ENCODE measurements at places on chromosomes 6 and 20.
A peak's percentile ranks its signal among the peaks of the same experiment; 100 is the strongest.

DNA sequence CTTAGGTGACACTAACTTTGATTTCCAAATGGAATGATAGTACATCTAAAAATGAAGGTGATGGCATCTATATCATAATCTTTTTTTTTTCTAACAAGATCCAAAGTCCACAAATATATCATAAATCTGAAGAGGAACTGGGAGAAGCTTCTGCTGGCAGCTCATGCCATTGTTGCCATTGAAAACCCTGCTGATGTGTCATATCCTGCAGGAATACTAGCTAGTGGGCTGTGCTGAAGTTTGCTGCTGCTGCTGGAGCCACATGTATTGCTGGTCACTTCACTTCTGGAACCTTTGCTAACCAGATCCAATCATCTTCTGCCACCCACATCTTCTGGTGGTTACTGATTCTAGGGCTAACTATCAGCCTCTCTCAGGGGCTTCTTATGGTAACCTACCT is 27.4 kb upstream of the KHDC1 start:
- DNase-seq: no peak

DNA sequence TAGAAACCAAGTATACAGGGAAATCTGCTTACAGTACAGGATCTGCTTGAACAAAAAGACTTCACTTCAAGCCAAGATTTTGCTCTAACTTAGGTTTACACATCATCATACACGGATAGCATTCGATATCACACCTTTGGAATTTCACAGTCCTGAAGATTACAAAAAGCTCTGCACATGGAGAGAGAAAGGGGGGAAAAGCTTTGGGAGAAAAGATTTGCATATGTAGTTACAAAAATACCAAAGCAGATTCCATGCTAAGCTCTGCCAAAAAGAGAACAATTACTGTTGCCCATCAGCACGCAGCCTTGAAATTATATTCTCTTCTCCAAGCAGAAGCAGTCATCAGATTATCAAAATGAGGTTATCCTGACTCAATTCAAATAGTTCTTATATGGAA is 62.0 kb downstream of the HIVEP2 start:
- DNase-seq: no peak

- no peak for DNase-seq
These were observed 27.5 kb upstream of the AFDN start for GRCh38 chr6:167799033-167799821.

DNA sequence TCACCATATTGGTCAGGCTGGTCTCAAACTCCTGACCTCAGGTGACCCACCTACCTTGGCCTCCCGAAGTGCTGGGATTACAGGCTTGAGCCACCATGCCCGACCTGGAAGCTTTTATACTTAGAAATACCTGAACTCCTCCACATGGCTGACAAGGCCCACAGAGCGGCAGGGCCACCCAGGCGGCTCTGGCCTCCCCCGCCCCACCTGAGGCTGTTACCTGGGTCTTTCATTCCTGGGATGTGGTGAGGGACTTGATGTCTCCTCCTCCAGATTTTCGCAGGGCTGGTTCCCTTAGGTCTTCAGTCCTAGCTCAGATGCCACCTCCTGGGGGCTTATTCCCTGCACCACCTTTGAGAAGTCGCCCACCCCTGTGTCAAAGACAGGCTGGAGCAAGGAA is 152.1 kb downstream of the LY86 start:
- DNase-seq: no peak

DNA sequence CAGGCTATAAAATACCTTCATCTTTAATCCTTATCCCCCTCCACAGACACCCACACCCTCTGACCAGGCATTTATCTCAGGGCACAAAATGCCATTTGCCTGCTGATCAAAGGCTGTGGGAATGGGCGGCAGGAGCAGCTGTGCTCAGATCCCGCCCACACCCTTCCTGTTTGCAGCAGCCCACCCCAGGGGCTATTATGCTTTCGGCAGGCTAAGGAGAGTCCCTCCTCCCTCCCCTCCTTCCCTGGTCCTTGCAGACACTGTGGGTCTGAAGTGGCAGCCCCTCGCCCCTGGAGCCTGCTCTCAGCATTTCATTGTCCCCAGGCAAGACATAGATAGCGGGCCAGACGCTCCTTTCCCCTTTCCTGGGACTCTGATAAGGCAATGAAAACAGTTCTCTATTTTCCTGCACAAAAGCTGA is 220.8 kb upstream of the HEY2 start:
- DNase-seq: no peak

- DNase-seq: no peak
These were observed 71.9 kb downstream of the FGD2 start for GRCh38 chr6:37077191-37077904.

GRCh38 chr20:55271371-55271770 is 733.9 kb downstream of the CBLN4 start:
- no peak for DNase-seq

- no peak for DNase-seq
These were observed 273.3 kb upstream of the IRAK1BP1 start for GRCh38 chr6:78593898-78594667.

DNA sequence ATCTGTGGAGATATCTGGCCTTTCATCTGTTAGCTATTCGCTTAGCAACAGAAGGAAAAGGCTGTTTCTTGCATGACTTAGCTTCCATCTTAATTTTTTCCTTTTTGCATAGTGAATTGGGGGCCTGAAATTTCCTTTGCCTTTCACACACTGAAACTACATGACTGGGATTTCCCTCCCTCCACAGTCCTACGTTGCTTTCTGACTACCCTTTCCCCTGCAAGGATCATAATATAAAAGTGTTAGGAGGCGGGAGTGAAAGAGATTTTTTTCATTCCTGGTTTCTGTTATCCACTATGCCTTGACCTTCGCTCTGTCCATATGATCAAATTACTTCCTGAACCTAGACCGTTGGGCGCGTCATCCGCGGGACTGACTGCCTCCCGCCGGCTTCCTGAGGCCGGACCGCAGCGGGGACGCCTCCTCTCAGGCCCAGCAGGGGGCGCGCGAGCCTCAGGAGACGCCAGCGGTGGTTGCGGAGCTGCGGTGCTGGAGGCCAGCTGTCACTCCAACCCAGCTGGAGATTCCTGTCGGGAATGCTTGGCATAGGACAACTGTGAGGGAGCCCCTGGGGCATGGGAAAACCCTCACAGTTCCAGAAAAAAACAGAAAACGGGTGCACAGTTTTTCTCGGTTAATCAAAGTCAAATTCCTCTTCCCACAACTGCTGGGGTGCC is 55.6 kb downstream of the MEP1A start:
- DNase-seq: peak; percentile 48

GRCh38 chr6:86723729-86724128 is 213.6 kb upstream of the HTR1E start:
- DNase-seq: no peak

GRCh38 chr6:132479131-132479530 is 33.8 kb downstream of the STX7 start:
- no peak for DNase-seq

- no peak for DNase-seq
These were observed 412.6 kb upstream of the PLCB4 start for GRCh38 chr20:8656335-8656734.

- DNase-seq: no peak
These were observed 505.4 kb downstream of the CD83 start for GRCh38 chr6:14622909-14623505.

DNA sequence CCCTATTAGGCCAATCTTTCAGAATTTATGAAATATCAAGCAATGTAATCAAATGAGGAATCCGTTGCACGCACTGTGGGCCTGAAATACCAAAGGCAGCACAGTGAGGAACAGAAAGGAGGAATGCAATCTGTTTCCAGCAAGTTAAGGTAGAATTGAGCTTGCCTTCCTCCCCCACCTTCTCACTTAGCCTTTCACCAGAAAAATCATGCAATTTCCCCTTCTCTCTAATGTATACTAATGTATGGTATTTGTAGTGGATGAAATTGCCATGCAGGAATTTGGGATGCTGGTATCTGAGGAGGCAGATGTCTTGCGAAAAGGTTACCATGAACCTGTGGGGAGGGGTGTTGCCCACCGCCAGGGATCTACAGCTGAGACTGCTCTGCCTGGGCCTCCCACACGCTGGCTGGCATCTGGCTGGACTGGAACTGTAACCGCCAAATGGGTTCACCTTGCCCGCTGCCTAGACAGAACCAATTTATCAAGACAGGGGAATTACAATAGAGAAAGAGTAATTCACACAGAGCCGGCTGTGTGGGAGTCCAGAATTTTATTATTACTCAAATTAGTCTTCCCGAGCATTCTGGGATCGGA is 222.4 kb upstream of the MYLIP start:
- no peak for DNase-seq

DNA sequence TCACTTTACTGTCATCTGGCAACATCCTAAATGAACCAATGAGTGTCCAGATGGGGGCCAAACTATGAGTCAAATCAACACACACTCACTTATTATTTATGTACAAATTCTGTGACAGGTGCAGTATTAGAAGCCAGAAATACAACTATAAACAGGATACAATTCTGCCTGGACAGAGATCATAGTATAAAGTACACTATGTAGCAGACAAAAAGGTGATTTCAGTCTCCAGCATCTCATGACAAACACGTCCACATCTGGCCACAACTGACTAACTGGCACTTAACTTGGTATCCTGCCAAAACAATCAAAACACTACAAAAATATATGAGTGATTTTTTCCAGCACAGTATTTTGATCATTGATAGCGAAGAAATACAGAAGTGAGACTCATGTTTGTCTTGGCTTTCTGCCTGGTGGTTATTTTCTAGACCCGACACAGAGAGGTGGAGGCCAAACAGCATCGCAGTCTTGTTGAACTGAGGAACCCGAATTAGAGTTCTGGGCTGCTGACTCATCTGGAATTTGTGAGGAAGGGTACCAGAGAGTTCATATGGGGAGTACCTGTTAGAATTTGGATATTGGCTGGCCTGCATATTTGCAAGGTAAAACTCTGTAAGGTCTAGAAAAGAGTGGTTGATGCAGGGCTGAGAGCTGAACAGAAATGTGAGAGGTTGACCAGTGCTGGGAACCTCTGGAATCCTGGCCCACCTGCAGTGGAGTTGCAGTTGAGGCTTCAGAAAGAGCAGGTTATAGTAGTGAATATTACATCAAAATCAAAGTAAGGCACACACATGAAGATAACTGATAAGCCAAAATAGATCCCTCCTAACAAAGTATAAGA is 475.2 kb downstream of the PTPRT start:
- DNase-seq: no peak

- DNase-seq: no peak
These were observed 326.7 kb downstream of the SYNE1 start for GRCh38 chr6:152310371-152310954.

DNA sequence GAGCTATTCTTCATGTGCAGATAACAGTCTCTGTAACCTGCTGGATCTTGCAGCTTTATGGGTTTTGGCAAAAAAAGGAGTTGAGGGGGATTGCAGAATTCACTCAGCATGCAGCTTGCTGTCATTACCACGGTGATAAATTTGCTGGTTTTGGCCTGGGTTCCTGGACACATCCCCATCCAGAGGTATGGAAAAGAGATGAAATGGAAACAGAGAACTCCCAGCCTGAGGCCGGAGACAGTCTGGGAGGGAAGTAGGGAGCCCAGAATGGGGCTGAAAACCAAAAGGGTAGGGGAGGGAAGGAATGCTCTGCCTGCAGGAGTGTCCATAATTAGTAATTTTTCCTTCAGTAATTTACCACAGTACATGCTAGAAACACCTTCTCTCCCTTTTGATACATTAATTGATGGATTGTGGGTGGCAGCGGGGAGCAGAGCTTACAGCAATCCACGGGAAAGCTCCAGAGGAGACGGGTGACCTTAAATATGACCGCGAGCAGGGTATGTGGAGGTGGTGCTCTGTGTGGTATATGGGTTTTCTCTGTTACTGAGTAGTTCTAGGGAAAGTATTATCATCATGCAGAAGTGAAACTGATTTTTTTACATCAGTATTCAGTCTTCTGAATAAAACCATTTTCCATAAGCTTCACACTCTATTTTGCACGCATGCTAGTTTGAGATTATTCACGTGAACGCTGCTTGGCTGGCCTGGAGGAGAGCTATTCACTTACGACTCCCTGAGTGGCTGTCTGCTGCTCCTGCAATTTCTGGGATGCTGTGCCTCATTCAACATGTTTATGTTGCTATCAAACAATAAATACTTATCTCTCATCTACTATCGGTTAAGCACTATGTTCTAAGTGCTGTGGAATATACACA is 66.3 kb upstream of the KCNK16 start:
- no peak for DNase-seq

GRCh38 chr20:18057101-18057993 is at the start of gene OVOL2:
OVOL2 (minus strand) TSS chr20:18057916; CDS start chr20:18057634, 282 bp downstream.
- no peak for DNase-seq

DNA sequence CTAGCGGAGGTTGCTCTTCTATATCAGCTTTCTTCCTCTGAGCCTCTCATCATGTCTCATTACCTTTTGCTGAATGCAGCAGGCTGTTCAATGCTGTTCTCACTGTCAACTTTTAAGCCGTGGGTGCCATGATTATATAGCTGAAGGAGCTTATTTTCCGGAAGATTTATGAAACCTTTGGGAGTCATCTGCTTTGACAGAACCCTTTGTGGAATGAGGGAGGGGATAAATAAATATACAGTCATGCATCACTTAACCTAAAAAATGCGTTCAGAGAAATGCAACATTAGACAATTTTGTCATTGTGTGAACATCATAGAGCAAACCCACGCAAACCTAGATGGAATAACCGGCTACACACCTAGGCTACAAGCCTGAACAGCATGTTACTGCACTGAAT is 102.2 kb upstream of the AKAP12 start:
- DNase-seq: no peak

GRCh38 chr6:29011276-29011734 is 6.2 kb upstream of the ZNF311 start:
- DNase-seq: no peak

DNA sequence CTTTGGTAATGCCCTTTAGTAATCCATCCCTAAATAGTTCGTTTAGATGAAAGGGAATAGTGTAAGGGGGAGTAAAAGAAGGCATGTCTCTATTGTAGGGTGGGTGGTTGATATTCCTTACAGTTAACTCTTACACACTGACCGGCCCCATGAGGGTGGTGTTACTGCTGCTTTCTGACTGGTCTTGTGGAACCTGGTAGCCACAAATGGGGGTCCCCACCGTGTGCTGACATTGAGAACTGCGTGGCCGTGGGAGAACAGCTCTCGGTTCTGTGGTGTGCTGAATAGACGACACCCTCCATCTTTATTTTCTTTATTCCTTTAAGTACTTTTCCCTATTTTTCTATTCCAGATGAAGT is 19.3 kb downstream of the MRAP2 start:
- DNase-seq: no peak

DNA sequence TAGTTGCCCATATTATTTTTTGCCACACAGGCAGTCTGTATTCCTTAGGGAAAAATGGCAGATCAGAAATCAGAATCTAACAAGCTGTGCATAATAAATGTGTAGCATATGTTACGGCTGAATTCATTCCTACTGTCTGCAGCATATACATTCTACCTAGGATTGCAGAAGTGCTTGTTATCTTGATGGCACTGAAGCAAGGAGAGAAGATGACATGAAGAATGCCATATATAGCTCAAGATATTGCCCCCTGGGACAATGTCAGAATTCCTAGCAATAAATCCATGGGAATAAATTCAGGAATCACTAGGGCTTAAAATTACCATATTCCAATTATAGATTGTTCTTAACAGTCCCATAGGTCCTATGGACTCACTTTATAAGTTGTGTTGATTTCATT is 293.0 kb upstream of the CNR1 start:
- DNase-seq: no peak

GRCh38 chr20:38395165-38395564 is 40.0 kb downstream of the SNHG17 start:
- no peak for DNase-seq

GRCh38 chr6:137795501-137795900 is 71.6 kb upstream of the TNFAIP3 start:
- DNase-seq: no peak
